ENCODE measurements at places on chromosomes 3 and 15.

GRCh38 chr3:39144095-39144747, 9.2 kb downstream of the CSRNP1 start:
- no peak for DNase-seq

GRCh38 chr15:95458721-95459120, 871.8 kb upstream of the NR2F2 start:
- no peak for DNase-seq

DNA sequence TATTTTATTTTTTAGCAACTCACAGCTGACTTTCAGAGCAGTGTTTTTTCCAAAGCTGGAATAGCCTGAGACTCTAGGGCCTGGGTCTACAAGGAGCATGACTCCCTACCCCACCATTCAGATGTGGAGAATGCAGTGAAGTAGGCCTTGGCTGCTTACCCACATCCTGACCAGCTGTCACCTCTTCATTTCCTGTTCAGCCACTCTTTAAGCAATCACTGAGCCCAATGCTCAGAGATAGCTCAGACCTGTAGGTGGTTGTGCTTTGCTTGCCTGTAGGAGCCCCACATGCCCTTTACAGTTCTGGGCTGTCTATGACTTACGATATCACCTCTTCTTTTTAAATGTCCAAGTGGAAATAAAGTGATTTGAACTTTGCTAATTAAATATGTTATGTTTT, 148.1 kb downstream of the NEK11 start:
- no peak for DNase-seq

- DNase-seq, result no peak
Measured at GRCh38 chr3:23062582-23062981, 140.5 kb upstream of the UBE2E2 start.

DNA sequence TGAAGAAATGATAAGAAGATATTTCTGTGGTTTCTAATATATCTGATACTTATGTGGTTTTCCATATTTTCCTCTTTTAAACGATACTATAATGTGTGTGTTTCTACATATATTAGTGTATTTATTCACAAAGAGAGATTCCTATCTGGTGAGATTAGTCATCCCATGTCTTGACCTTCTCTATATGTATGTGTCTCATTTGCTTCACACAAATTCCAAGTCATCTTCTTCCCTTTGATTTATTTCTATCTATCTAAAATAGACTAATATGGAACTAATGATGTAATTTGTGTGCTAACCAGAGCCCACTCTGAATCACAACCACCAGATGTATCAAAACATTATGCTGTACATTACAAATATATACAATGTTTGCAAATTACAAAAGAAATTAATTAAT, 154.7 kb upstream of the KCNMB2 start:
- no peak for DNase-seq

GRCh38 chr3:53350652-53351051, 3.3 kb upstream of the DCP1A start:
- DNase-seq, result no peak

GRCh38 chr3:12182687-12183441, 24.2 kb upstream of the TIMP4 start:
- DNase-seq, result no peak

- DNase-seq, result no peak
Measured at GRCh38 chr15:29687204-29687815, 135.0 kb downstream of the TJP1 start.

Measured in stimulated activated CD4-positive, alpha-beta T cell treated with anti-CD3 and anti-CD28 coated beads, Interleukin-2, amount 100 ng/mL, for 24 hours (primary cell).